Stimulated activated CD8-positive, alpha-beta memory T cell treated with anti-CD3 and anti-CD28 coated beads, Interleukin-7, amount 100 ng/mL, for 4 hours (primary cell): ENCODE measurements at places on chromosomes 7 and 10.

DNA sequence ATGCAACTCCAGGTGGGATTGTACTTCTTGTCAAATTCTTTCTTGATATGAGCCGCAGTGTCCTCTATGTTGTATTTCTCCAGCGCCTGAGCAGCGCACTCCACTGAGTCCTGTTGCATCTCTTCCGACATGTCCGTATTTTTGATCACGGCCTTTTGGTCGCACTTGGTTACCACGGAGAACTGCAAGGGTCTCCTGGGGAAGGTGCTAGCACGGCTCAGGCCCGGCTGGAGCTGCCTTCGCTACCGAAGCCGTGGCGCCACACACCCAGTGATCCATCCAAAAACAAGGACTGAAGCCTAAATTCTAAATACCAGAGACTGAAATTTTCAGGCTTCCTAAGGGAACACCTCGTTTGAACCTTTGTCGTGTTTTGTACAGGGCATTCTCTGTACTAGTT lies 194.4 kb upstream of the SEMA3D start:
- DNase-seq = no peak

GRCh38 chr7:154503962-154504550 lies 451.9 kb downstream of the DPP6 start:
- DNase-seq = no peak

DNA sequence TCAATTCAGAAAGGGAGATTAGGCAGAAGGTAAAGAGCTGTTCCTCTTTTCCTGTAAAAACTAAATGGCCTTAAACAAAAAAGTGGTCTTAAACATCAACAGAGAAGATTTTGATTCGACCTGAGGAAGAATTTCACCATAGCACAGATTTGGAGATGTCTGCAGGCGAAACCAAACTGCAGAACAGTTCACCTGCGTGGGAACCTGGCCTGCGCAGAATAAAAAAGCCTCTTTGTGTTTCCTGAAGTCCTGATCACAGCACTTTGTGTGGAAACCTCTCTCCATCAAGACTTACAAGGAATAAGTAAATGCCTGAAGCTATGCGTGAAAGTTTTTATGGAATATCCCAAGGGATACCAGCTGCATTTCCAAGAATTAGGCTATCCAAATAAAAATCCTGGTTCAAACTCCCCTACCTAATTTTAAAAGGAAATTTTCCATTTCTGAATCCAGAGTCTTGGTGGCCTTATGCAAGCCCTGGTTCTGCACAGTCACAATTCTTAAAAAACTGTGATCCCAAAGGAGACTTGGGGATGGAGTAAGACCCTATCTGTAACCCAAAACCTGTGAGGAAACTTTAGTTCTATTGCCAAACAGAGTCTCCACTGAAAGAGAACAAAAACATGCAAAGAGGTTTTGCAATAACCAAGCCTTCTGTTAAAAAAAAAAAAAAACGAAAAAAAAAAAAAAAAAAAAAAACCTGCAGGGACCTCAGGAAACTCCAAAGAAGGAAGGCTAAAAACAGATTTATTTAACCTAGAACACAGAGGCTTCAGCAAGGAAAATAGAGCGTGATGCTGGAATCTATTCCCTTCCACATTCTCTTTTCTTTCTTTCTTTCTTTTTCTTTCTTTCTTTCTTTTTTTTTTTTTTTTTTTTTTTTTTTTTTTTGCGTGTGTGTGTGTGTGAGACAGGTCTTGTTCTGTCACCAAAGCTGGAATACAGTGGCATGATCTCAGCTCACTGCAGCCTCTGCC lies 10.4 kb downstream of the CALML3 start:
- DNase-seq = no peak

GRCh38 chr7:105309235-105310169 lies 79.2 kb downstream of the SRPK2 start:
- DNase-seq = no peak

DNA sequence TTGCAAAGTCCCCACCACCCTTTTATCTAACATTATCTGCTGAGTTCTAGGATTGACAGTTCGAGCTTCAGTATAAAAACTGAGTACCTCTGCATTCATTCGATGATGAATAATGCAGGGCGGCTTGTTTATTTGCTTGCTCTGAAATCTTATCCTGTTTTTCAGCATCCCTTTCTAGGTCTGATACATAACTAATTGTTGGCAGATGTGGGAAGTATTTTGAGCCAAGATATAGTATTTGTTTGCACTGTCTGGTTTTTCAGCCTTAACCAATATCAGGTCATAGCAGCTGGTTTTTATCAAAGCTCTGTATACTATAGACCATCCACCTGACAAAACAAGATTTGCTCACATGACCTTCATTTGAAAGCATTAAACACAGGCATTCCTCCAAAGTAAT lies 161.4 kb downstream of the TFEC start:
- no peak for DNase-seq
